Effector memory CD4-positive, alpha-beta T cell (primary cell): ENCODE measurements at places on chromosomes 2 and 18.

DNA sequence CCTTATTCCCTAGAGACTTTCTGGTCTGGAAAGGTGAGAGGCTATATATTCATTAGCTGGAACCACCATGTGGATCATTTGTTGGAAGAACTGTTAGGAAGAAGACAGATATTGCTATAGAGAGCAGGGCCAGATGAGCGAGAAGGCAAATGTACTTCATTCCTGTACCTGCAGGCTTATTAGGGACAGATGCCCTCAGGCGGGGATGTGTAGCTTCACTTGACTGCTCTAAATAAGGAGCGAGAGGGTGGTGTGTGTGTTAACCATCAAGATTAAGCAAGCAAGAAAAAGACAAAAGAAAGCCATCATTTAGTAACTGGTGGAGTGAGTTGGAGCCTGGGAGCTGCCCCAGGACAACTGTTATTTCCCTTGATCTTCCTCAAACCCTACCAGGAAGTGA lies 36.4 kb downstream of the NEDD4L start:
- DNase-seq = no peak

DNA sequence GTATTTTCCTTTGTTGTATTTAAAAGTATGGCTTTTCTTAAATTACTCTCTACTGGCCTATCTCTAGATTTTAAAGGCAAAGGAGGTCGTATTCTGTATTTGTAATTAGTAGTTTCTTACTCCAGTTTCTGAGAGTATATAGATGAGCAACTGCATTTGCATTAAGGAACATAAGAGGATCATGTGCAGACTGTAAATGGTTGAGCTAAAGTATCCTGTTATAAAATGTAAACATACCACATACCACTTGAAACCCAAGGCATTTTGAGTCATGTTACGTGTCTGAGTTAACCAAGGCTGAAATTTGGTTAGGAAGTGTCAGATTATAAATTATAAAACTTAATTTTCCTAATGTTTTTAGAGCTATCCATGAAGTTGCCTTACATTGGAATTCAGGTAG lies 76.3 kb downstream of the GPD2 start:
- DNase-seq = no peak

- DNase-seq = no peak
Measured at GRCh38 chr2:224865016-224865415, 148.9 kb upstream of the CCDC195 start.

- DNase-seq = no peak
Measured at GRCh38 chr2:231710799-231711676, 2.7 kb downstream of the PTMA start.

- no peak for DNase-seq
Measured at GRCh38 chr2:215613280-215613679, 177.4 kb upstream of the FN1 start.

GRCh38 chr2:203412546-203413331 lies 84.5 kb downstream of the ABI2 start:
- no peak for DNase-seq

GRCh38 chr2:88959480-88960204 lies 268.2 kb downstream of the RPIA start:
- DNase-seq = no peak

DNA sequence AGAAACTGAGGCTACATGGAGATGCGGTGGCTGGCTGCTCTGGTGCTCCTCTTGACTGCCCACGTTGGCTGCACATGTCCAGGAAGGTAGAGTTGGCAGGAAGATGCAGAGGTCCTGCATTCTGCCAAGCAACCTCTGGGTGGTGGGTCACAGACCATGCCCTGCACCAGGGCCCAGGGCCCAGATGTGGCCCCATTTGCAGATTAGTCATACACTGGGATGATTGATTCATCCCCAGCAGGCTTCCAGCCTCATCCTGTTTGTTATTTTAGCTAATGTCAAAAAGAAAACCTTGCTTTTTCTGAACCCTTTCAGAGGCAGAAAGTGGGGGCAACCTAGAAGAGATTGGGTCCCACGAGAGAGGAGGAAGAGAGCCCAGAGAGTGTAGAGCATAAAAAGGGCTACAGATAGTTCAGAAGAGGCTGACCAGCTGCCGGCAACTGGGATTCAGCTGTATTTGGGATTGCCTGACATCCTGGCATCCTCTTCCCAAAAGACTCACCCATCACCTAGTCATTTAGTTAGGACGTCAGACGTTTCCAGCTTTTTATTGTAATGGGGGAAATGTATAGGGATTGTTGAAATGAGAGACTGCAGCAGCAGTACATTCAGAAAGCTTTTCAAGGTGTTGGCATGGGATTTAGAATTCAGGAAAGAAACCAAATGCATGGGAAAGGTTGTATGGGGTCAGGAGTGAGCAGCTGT lies 101.9 kb downstream of the CTIF start:
- no peak for DNase-seq

DNA sequence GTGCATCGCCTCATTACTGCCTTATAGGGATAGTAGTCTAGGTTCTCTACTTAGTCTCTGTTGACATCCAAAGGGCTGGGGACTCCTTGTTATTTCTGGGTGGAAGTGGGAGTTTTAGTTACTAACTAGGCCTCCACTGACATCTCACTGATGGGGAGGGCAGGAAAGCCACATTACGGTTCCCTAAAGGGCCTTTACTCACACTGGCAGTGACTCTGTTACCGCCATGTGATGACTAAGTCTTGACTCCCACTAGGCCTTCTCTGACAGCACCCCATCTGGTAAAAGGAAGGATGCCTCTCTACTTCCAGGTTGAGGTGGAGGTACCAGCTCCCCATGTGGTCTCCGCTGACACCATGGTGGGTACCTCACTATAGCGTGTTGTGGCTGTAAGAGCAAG lies 14.0 kb upstream of the BCL2L11 start:
- DNase-seq = no peak

DNA sequence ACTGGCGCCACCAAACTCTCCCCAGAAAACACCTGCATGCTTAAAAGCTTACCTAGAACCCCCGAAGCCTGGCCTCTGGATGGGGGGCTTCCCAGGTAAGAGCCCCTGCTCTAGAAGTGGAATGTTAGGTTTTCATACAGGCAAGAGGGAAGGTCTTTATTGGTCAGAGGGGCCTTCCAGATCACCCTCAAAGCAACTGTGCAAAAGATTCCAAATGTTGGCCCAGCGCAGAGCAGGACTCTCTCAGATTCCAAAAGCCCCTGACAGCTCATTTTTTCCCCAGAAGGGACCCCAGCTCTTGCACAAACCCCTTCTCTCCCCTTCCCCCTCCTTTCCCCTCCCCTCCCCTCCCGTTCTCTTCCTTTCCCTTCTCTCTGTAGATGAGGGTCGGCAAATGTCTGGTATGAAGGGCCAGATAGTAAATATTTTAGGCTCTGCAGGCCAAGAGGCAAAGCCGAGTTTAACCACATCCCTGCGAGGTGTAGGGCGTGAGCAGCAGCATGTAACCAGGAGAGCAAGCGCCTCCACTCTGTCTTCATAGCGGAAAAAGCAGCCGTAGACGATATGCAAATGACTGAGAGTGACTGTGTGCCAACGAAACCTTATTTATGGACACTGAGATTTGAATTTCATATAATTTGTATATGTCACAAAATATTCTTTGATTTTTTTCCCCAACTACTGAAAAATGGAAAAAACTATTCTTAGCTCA lies 116.9 kb downstream of the SMAD7 start:
- DNase-seq = peak; percentile 52

GRCh38 chr2:105257981-105258380 lies 16.4 kb downstream of the GPR45 start:
- no peak for DNase-seq

- no peak for DNase-seq
Measured at GRCh38 chr18:22179174-22179573, 9.8 kb downstream of the GATA6 start.

DNA sequence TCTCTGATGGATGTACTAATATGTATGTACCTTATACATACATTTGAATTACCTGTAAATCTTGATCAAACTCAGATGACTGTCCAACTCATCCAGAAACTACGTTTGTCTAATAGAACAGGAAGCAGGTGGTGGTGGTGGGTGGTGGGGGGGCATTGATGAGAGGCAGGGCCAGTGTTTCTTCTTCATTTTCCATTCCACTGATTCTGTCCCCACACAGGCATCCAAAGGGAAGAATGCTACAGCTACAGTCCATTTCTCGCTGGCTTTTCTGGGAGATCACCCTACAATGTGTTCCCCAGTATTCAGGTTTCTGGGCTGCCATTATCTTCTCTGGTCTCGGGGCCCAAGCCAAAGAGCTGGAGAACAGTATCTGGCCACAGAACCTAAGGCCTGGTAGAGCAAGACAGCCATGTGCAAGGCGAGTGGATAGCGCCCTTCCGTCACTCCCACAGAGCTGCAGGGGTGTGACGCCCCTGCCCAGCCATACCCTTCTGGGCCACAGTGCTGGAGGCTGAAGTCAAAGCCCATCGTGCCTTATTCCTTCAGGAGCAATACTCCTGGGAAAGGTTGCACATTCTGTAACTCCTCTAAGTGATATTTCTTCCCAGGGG lies 54.5 kb downstream of the BCL11A start:
- DNase-seq = no peak

GRCh38 chr2:187157046-187157445 lies 291.0 kb downstream of the CALCRL start:
- no peak for DNase-seq

DNA sequence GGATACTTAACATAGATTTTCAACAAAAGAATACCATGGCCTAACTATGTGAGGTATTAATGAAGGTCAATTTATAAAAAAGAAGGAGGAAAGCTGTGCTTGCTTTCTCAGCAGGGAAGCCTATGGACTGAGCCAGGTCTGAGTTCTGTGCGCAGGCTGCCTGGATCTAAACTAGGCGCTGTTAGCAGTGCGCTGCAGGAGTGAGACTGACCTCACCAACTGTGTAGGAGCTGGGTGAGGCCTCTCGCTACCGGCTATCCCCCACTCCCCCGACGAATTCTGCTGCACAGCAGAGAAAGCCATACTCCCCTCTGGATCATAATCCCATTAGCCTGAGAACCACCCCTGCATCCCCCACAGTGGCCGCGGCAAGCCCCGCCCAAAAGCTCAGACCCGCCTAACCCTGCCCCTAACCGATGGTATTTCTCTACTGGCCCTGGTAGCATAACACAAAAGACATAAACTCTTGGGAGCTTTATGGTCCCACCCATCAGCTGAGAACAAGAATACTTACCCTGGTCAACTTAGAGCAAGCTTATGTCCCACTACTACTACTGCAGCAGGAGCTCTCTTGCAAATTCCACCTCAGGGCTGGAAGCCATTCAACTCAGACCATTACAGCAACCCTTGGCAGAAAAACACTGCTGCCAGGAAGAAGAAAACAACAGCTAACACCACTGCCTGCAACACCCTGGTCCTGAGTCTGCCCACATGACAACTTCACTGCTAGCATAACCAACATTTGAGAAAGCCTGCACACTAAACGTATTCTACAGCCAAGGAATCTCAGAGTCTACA lies 28.0 kb downstream of the SULT1C2 start:
- no peak for DNase-seq

DNA sequence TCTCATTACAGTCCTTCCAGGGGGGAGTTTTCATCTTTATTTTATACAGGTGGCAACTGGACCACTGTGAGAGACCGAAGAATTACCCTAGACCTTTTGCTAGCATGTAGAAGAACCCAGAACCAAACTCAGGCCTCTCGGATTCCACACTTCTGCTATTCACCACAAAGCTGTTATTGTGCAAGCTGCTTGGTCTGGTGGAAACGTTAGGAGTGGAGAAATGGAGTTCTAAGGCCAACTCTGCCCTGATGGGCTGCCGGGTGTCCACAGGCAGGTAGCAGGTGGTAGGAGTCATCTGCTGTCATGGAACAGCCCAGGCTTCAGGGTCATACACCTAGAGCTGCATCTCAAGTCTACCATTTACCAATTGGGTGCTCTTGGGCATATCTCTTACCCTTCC lies 218.8 kb downstream of the BCL11A start:
- DNase-seq = no peak

GRCh38 chr2:172606285-172606684 lies 50.4 kb downstream of the PDK1 start:
- no peak for DNase-seq

GRCh38 chr2:11377928-11378545 lies 33.6 kb upstream of the ROCK2 start:
- no peak for DNase-seq

GRCh38 chr18:25459814-25460213 lies 107.8 kb upstream of the ZNF521 start:
- no peak for DNase-seq

DNA sequence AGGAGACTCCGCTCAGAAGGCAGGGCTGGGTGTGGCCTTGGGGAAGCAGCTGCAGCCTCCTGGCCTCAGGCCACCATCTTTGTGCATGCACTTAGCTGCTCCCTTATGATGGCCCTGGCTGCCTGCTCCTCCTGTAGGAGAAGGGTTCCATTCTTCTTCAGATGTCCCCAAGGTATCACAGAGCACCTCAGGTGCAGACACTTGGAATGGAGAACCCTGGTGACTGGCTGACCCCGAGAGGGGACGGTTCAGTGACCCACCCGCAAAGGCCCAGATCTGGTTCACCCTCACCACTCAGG lies 9.6 kb downstream of the GPAT2 start:
- DNase-seq = no peak

DNA sequence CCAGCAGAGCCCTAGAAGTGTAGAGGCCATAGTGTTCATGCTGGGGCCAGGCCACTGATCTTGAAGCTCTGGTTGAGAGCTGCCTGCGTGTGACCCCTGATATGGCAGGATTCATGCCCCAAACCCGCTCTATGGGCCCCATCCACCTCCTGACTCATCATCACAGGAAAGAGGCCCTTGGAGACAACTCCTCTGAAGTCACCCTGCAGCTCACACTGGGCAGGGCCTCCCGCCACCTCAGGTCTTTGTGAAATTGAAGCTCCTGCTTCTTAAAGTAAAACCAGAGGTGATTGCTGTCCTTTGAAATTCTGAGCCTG lies 12.0 kb upstream of the TUBB6 start:
- no peak for DNase-seq

DNA sequence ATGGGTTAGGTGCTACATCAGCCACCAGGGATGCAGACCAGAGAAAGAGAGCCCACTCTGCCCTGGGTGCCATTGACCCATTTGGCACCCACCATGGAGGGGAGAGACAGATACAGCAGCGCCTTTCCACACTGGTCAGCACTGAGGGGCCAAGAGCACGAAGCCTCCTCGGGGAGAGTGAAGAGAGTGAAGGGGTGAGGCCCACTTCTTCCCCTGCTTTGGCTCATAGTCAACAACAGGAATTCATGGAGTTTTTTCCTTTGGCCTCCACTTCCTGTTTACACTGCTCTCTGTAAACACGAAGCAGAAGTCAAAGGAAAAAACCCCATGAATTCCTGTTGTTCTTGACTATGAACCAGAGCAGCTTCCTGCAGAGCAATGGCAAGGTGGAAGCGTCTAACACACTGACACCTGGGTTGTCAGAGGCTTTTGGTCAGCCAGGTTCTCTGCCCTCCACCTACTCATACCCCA lies 80.0 kb downstream of the CCDC93 start:
- no peak for DNase-seq

DNA sequence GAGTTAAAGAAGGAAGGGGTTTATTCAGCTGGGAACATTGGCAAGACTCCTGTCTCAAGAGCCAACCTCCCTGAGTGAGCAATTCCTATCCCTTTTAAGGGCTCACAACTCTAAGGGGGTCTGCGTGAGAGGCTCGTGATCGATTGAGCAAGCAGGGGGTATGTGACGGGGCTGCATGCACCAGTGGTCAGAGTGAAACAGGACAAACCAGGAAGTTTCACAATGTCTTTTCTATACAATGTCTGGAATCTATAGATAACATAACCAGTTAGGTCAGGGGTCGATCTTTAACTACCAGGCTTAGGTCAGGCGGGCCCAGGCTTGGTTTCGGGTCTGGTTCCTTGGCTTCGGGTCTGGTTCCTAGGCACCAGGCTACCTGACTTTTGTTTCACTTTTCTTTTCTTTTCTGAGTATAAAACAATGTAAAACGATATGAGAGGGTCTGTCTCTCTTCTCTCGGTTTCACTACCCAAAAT lies 30.1 kb upstream of the LIPG start:
- no peak for DNase-seq

GRCh38 chr2:225691711-225692110 lies 292.2 kb downstream of the NYAP2 start:
- DNase-seq = no peak
